Stromal cell of bone marrow (primary cell): ENCODE measurements at places on chromosomes 1 and 21.
A peak's percentile ranks its signal among the peaks of the same experiment; 100 is the strongest.

- DNase-seq = no peak
Observed at GRCh38 chr1:174406421-174406820, 41.3 kb upstream of the GPR52 start.

- no peak for DNase-seq
Observed at GRCh38 chr1:67285780-67286488, 21.7 kb upstream of the IL12RB2 start.

DNA sequence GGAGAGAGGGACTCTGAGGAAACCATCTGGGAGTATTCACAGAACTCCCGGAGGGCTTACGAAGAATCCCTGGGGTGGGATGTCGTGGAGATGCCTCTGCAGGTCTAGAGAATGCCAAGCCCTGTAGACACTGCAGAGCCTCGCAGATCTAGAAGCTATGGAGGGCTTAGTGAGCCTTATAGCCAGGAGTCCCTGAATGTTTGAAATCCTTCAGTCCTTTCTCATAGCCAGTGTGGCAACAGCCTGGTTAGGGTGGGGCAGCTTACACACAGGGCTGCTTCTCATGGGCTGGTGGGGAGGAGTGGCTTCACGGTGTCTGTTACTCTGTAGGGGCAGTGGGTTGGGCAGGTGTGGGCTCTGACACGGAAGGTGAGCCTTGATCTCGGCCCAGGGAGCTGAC, 44.2 kb upstream of the KDM4A start:
- DNase-seq = no peak

DNA sequence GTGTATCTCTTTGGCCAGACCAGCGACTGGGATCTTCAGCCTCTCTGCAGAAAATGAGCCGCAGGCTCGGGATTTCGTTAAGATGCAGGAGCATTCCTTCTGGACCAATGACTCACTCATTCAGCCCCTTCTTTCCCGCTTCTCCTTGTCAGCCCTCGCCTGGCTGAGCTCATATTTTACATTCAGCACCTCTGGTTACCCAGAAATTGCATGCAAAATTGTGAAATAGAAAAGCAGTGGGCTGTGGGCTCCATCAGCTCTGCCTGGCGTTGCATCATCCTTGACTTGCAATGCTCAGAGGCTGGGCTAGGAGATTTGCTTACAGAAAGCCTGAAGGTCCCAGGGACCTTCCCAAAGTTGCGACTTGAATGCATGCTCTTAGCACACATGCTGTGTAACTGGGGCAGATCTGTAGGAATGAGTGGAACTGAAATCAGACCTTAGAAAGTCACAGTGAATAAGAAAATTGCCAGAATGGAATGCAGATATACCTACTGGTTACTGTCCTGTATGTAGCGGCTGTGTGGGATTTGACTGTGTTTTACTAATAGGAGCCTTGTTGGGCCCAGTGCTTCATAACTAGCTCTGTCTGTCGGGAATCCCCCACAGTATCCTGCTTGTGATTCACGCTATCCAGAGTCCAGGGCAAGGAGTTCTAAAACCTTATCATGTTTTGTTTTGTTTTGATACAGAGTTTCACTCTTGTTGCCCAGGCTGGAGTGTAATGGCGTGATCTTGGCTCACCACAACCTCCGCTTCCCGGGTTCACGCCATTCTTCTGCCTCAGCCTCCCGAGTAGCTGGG, 444.8 kb downstream of the KIF26B start:
- peak; percentile 91 for DNase-seq

DNA sequence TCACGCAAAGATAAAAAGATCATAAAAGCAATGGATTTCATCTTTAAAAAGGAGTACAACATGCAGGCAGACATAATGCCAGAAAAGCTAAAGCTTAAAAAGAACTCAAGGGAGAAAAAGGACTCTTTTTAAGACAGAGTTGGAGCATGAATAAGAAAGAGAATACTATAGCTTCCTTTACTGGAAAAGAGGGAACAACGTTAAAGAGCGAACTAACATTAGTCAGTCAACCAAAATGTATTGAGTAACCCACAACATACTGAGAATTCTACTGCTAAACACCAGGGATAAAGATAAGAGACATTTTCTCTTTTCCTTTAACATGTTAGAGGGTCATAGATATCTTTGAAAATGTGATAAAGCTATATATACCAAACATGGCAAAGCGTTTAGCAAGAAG, 182.0 kb downstream of the DUSP10 start:
- DNase-seq = no peak

- DNase-seq = no peak
Observed at GRCh38 chr21:42878678-42878992, 704 bp downstream of the WDR4 start.

DNA sequence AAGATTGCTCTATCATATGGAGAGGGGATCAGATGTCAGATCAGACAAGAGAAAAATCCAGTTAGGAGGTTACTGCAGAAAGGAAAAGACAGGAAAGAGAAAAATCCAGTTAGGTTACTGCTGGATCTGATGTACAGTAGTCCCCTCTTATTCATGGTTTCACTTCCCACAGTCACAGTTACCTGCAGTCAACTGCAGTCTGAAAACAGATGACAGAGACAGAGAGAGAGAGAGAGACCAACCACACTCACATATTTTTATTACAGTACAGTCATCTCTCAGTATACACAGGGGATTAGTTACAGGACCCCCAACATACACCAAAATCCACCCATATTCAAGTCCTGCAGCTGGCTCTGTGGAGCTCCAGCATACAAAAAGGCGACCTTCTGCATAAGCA, 29.3 kb downstream of the NUP133 start:
- no peak for DNase-seq

DNA sequence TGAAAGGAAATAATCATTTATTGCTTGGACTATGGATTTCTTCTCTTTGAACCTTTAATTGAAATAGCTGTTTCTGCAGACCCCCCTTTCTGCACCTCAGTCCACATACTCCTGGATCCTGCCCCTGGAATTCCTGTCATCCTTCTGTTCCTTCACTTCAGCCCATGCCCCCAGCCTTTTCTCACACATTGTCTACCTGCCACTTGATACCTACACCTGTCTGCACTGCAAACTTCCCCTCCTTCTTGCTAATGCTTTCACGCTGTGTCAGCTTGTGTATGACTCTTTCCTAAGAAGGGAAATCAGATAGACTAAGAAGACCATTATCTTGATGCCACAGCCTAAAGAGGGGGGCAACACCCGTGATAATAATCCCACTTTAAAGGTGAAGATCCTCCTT, 80.3 kb upstream of the EXO1 start:
- no peak for DNase-seq

- DNase-seq = no peak
Observed at GRCh38 chr1:232428036-232428645, 201.8 kb downstream of the SIPA1L2 start.

GRCh38 chr1:19852036-19852435, 30.2 kb upstream of the OTUD3 start:
- DNase-seq = no peak

- no peak for DNase-seq
Observed at GRCh38 chr1:199116488-199116887, 477.6 kb downstream of the PTPRC start.

GRCh38 chr1:199490769-199491527, 536.6 kb upstream of the NR5A2 start:
- peak; percentile 42 for DNase-seq

- DNase-seq = no peak
Observed at GRCh38 chr1:118984086-118984721, 3.9 kb downstream of the TBX15 start.

GRCh38 chr1:151563376-151563775, 23.3 kb downstream of the TUFT1 start:
- DNase-seq = no peak

DNA sequence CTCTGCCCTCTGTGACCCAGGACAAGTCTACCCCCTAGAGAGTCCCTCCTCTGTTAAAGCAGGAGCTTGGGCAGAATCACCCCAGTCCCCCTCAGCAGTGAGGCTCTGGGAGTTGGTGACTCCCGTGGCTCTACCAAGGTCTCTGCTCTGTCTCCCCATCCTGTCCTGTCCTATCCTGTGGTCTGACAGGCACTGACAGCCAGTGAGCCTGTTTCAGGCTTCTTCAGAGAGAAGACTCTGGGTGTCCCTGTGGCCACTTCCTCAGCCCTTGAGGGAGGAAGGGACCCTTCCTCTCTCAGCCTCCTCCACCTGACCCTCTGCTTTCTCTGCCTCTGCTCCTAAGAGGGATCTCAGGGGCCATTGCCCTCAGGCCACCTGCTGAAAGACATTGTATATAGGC, 148.7 kb downstream of the FCRL5 start:
- DNase-seq = no peak

- no peak for DNase-seq
Observed at GRCh38 chr1:86616871-86617270, 70.0 kb downstream of the CLCA4 start.

DNA sequence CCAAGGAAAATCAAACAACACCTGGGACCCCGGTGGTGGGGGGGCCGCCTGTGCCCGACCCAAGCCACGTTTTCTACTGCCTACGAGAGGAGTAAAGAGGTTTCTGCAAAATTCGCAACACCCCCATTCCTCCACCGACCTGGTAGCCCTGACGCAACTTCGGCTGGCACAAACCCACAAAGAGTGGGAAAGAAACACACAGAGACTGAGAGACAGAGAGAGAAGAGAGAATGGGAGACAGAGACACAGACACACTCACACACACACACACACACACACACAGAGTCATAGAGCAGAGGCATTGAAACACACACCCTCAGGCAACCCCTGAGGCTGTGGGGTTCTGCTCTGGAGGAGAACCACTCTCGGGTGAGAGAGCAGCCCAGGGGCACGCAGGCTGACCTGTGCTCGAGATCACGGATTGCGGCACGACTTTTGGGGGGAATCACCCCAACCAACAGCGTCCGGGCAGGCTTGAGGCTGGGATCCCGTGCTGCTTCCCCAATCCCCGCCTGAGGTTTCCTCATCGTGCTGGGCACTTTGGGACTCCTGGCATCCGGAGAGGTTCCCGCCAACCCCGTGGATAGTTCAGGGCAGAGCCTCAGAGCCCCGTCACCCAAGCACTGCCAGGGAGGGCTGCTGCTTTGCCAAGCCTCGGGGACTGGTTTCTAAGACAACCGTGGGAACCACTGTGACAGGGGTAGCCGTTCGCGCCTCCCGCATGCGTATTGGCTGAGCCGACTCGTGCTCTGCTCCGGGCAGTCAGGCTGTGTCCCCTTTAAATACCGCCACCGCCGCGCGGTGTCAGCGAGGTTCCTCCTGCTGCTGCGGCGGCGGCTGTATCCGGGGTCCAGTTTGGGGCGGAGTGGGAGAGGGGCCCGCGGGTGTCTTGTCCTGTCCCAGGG, 682.4 kb upstream of the TPTE start:
- no peak for DNase-seq

DNA sequence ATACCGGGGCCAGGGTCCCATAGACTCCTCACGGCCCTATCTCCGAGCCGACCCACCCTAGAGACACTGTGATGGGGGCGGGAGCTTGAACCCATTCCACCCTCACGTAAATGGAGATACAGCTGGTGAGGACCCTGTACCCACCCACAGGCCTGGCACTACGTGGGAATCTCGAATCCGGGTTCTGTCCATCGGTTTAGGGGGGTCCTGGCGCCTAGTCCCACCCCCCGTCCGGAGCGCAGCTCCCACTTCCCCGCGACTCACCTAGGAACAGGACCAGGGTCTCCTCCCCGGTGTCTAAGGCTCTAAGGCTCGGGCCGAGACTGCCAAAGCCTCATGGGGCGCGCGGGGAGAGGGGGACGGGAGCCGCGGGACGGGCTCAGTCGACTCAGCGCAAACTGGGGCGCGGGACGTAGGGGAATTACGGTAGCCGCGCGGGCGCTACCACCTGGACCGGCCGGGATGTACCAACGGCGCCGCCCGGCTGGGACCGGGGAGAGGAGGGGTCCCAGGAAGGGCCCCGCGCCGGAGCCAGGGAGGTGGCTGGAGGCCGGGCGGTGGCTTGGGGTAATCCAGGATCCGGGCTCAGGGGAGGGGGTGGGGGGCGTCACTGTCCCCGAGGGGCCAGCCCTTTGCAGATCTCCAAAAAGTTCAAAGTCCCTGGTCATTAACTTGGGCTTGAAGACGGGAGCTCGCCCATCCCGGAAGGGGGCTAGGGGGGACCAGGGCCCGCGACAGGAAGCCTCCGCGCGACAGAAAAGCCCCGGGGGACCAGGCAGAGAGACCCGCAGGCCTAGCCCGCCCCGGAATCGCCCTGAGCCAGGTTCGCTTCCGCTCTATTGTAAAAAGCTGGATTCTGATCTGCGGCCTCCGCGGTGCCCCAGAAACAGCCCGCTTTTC, 1.0 kb downstream of the PLEKHG5 start:
- DNase-seq = peak; percentile 33

GRCh38 chr21:42532466-42533181, 19.0 kb downstream of the SLC37A1 start:
- no peak for DNase-seq

- DNase-seq = peak; percentile 51
Observed at GRCh38 chr1:37574834-37575480, 18.2 kb downstream of the DNALI1 start.

DNA sequence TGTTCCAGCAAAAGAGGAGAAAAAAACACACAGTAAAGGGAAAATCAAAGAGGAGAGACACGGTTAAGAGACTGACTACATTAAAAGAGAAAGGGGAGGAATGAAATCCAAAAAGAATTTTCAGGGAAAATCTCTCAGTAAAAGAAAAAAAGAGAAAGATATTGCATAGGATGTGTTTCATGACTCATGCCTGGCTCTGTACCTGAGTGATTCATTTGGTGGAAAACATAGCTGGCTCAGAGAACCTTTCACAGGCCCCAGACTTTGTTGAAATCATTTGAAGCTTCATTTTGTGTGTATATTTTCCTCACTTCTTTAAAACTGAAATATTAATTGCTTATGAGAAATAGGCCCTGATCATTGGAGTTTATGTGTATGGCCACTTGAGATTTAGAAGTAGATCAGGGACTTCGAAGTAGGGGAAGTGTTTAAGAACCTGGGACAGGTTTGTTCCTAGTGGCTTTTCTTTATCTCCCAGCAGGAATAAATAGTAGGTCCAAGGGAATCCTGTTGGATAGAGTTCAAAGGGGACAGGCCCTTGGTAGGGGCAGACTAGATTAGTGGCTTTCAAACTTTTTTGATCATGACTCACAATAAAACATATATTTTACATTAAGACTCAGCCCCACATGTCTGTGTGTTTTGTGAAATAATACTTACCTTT, 239.1 kb upstream of the SGIP1 start:
- DNase-seq = no peak

- DNase-seq = no peak
Observed at GRCh38 chr1:9279172-9279840, 13.4 kb upstream of the SPSB1 start.

GRCh38 chr1:194104247-194104844, 917.9 kb upstream of the B3GALT2 start:
- DNase-seq = no peak

GRCh38 chr1:65971547-65971946, 178.9 kb downstream of the PDE4B start:
- DNase-seq = no peak

DNA sequence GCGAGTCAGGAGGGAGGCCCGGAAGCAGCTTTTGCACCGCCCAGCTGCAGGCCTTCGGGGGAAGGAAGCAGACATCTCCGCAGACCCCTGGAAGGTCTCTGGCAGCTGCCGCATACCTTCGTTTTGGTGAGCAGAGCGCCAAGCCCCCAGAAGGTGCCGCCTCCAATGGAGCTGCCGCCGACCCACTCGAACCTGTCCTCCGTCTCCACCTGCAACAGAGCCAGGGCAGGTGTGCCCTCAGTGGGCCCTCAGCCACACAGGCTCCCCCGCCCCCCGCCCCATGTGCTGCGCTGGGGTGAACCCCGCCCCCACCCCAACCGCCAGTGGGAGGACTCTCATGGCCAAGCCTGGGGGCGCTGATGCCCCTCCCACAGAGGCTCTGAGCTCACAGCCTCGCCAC, 6.2 kb downstream of the PANK4 start:
- DNase-seq = no peak

- no peak for DNase-seq
Observed at GRCh38 chr21:37294679-37295078, 27.5 kb upstream of the VPS26C start.
